Fibroblast of mammary gland (primary cell): ENCODE measurements at places on chromosomes 13 and 19.

- DNase-seq = no peak
Observed at GRCh38 chr13:30997697-30998096, 65.2 kb downstream of the TEX26 start.

DNA sequence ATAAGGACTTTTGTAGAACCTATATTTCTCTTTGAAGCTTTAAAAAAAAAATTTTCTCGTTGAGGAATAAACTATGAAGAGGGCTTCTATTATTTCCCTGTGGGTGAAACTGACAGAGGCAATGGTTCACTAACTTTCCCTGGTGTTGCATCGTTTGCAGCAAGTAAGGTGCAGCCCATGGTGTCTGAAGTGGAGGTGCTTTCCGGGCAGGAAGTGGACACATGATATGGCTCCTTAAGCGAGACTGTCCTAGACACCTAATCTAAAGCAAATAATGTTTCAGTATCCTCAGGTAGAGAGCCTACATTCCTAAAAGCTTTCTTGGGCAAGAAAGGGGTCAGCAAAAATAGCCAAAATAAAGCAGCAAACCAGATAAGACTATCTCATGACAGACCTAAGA lies 437.6 kb upstream of the ARGLU1 start:
- DNase-seq = no peak

DNA sequence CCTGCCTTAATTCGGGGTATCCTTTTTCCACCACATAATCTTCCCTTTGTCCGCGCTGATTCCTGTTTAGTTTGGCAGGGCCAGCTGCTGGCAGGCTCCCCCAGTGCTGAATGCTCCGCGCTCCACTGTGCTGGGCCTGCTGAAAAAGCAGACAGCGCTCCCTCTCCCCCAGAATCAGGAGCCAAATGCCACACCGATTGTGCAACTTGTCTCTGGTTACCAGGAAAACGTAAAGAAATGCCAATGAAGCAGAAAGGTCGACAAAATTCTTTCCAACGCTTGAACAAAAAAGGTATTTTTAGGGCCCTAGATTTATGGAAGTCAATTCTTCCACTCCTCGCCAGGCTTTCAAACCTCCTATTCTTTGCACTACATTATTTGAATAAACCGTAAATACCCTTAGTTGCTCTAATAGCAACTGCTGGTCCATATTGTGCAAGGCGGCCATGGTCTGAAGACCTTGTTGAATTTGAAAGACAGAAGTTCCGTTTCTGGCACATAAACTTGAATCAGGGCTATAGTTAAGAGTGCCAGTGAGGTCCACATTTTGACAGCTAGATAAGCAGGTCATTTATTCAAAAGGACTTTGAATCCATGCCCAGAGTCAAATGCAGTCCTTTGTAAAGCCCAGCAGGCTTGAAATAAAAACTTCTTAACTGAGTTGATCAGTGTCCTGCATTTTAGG lies 206.7 kb upstream of the RFC3 start:
- peak; percentile 10 for DNase-seq

- peak; percentile 14 for DNase-seq
Observed at GRCh38 chr13:36918246-36919131, 1.5 kb downstream of the SMAD9 start.

GRCh38 chr13:110012102-110012739 lies 225.8 kb upstream of the IRS2 start:
- peak; percentile 98 for DNase-seq

DNA sequence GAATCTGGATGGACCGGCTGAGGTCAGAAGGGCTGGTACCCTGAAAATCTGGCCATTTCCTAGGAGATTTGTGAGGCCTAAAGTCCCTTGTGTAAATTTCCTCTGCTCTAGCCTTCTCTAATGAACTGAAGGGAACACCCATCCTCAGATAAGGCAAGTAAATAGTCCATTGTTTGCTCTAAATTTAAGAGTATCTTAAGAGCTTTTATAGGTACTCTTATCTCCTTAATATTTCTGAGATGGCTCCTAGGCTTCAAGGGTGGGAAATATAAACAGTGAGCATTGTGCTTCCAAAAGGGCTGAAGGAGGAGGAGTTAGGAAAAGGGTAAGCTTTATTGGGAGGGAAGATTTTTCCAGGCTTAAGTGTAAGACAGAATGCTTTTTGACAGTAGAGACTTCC lies 148.7 kb upstream of the EDNRB start:
- DNase-seq = no peak

DNA sequence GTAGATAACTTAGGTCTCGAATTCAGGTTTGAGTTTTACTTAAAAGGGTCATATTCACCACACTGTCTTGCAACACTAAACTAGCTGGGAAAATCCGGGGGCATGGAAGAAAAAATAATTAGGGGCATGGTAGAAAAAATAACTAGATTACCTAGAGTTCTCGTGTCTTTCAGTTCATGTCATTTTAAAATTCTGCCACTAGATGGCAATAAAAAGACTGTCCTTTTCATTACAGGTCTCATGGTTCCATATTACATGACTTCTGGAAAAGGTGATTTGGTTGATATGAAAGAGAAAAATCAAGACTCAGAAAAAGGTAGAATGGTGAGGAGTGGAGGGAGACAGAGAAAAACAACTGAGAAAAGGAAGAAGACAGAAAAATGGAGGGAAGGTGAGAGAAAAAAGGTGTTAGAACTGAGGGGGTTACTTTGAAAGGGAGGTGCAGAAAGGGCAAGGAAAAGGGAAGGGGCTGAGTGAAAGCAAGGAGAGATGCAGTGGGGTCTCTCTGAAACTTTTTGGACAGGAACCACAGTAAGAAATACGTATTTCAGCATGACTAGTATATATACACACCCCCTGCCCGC lies 299.0 kb downstream of the KLF12 start:
- DNase-seq = peak; percentile 59

- no peak for DNase-seq
Observed at GRCh38 chr13:71079638-71080037, 787.4 kb downstream of the DACH1 start.
